ENCODE measurements at places on chromosomes 4 and X.
A peak's percentile ranks its signal among the peaks of the same experiment; 100 is the strongest.

- DNase-seq: no peak
Measured at GRCh38 chr4:82201303-82201702, 172.5 kb downstream of the HNRNPD start.

DNA sequence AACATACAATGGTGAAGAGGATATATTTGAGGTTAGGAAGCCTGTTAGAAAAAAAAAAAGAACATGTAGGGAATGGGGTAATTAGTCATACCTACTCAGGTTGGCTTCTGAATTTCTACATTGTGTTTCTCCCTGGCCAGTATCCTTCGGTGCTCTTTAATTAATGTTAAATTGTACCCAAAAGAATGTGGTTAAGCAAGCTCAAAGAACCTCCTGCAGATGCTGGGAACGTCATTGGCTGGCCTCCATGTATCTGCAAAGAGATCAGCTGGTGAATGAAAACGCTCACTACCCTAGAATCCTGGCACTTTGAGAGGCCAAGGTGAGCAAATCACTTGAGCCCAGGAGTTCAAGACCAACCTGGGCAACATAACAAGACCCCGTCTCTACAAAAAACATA, 942.3 kb upstream of the PRKX start:
- no peak for DNase-seq

DNA sequence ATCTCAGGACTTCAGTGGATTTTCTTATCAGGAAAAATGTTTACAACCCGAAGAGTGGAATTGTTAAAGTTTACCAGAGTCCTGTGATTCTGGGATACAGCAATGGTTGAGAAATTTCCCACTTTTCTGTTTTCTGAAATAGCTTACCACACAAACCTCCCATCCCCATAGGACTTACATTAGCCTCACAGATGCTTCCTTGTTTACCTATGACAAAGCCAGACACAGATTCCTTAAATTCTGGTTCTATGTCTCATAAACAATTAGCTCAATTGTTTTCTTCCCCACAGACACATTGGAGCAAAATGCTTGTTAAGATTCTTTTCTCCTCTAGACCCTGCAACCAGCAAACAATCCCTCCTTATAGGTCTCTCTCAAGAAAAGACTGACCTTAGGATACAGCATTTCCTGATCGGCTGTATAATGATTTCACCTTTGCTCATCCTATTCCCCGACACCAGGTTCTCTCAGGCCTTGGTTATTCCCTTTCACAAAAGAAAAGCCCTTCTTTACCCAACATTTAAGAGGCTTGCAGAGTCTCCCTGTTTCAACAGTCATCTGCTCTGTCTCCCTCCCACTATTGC, 886.2 kb downstream of the ARAP2 start:
- no peak for DNase-seq

DNA sequence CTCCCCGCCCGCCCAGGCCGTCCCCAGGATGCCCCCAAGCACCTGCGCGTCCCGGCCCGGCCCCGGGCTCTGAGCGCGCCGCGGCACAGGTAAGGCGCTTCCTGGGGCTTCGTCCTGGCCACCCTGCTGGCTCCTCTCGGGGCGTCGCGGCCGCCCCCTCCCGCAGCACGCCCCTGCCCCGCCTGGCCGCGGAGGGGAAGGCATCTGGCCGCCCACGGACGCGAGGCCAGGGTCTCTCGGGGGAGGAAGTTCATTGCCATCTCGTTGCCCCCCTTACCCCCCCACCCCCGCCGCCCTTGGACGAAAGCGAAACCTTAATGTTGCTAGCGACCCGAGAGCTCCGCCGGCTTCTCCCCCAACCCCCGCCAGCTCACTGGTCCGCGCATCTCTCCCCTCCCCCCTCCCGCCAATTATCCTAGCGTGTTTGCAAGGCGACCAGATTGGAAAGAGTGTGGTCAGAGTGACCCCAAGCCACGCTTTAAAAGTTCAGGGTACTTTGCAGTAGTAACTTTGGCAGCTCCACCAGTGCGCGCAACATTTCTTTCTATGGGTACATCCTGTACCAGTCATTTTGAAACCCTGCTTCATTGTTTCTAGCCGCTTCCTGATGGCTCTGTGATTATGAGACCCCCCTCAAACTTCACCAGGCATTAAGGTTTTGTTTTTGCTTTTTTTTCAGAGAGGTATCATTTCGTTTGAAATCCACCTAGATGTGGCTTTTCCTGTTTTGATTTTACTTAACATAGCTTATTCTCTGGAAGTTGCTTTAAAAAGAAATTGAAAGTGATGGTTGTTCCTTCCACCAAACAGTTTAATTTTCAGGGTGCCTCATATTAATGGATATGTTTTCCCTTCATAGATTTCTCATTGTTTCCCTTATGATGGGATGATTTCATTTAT, 626 bp downstream of the TBC1D1 start:
- DNase-seq: peak; percentile 60

GRCh38 chr4:25879991-25880651, 17.3 kb upstream of the SEL1L3 start:
- no peak for DNase-seq

DNA sequence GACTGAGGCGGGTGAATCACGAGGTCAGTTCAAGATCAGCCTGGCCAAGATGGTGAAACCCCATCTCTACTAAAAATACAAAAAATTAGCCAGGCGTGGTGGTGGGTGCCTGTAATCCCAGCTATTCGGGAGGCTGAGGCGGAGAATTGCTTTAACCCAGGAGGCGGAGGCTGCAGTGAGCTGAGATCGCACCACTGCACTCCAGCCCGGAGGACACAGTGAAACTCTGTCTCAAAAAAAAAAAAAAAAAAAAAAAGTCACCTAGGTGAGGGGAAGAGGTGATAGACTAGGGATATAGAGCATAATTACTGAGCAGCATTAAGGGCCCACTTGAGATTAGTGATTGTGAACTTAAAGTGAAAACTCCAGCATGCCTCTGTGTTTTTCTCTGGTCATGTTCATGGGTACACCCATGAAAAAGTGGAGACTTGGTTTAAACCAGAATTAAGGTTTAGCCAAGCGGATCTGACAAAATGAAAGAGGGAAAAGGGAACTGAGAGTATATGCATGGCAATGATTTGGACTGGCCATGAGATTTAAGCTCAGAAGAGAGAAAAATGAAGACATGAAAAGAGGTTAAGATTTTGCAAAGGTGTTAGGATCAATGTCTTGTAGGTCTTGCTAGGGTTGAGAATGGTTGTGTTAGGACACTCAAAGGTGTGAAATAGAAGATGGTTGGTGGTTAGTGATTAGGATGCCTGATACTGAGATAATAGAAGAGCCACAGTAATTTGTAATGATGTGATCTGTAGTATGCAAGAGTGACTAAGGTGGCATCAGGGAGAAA, 105.0 kb downstream of the RAB28 start:
- no peak for DNase-seq

- no peak for DNase-seq
Measured at GRCh38 chr4:153260553-153261300, 56.5 kb downstream of the TRIM2 start.

- no peak for DNase-seq
Measured at GRCh38 chr4:139560406-139561104, 4.5 kb upstream of the SETD7 start.

- no peak for DNase-seq
Measured at GRCh38 chr4:138404251-138404650, 162.1 kb upstream of the SLC7A11 start.

- no peak for DNase-seq
Measured at GRCh38 chrX:142204522-142205433, at the start of gene MAGEC2. Gene MAGEC2, minus strand, starts transcription at chrX:142205290. Its CDS starts 1,303 bp downstream, at chrX:142203987.

- DNase-seq: no peak
Measured at GRCh38 chrX:16853537-16853936, 16.6 kb downstream of the RBBP7 start.

GRCh38 chrX:39690541-39691415, 407.0 kb downstream of the BCOR start:
- DNase-seq: no peak

DNA sequence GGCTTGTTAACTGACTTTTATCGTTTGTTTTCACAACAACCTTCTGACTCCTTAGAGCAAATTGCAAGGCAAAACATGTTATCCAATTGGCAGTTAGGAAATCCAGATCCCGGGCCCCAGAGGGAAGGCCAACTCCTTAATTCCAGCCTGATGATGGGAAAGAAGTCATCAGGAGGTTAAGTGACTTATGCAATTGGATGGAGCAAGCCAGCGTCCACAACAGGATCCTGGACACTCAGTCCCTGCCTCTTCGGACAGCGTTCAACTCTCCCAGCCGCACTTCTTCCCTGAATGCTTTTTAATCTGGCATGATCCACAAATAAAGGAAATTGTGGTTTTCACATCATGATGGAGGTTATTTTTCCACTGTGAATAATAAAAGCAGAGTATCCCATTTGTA, 310.1 kb downstream of the RAB28 start:
- DNase-seq: no peak

GRCh38 chr4:61500883-61501282, 300.8 kb downstream of the ADGRL3 start:
- DNase-seq: no peak

GRCh38 chrX:15874672-15875071, 20.1 kb upstream of the AP1S2 start:
- DNase-seq: no peak

GRCh38 chr4:10164877-10165283, 48.3 kb upstream of the WDR1 start:
- no peak for DNase-seq

DNA sequence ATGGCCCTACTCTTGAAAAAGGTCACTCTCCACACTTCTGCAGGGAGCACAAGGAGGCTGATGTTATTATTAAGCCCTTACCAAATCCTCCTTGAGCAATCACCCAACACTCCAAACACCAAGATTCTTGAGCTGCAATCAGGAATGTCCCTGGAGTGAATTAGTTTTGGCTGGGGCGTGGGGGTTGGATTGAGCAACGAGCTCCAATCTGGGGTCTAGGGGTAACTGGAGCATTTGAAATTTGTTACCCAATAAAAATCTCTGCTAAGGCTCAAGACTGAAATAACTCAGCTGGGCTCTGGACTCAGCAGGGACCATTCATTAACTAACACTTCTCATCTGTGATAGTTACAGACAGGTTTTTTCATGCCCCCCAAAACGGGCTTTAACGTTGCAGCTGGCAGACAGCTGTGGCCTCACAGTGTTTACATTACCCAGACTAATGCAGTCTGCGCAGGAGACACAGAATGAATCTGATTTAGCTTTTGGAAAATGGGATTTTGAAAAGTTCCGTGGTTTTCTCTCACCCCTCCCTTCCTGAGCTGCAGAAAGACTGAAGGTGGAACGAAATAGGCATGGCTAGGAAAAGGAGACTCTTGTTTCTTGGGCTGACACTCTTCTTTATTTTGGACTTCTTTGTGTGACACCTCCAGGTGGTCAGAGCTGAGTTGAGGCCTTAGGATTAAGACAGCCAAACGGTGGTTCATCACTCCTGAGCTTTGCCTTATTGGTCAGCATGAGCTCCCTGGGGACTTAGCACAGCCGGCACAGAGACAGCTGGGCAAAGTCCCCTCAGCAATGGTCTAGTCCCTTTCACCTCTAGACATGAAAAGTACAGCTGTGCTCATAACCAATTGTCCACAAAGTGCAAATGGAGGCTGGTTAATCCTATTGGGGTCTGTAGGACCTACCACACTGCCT, 26.6 kb downstream of the PLAC1 start:
- DNase-seq: no peak

DNA sequence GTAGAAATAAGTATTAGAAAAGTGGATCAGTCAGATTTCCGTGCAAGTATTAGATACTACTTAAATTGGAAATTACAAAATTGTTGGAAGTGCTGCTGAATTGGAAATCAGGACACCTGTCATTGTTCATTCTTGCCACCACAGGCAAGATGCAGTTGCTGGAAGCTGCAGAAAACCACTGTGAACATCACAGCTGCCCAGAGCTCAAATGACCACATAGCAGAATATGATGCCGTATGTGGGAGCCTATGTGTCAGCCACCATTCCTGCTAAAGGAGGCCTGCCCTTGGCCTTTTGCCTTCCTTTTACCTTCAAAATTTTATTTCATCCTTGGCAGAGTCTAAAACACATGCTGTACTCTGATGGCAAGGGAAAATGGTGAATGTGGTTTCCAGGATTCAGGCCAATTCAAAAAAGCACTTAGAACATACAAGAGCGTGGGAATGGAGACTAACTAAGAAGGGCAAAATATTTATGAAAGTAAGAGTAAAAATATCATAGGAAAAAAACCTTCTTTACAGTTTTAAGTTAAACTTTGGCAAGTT, 1005.5 kb upstream of the GRID2 start:
- DNase-seq: no peak

DNA sequence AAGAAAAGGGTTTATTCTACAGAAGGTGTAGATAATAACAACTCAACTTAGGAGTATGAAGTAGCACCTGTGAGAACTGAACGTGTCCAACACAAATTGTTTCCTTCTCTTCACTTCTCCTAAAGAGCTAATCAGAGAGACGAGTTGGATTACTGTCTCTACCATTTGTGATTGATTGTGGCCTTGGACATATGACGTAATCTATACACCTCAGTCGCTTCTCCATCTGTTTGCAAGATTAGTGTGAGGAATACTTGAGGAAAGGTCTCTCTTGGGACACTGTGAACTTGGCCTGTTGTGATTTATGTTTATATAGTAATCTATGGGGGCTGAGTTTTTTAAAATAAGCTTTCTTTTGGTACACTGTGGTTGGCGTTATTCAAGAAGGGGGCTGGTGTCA, 182.0 kb downstream of the ZNF330 start:
- DNase-seq: no peak

GRCh38 chr4:187307131-187307530, 583.5 kb upstream of the FAT1 start:
- no peak for DNase-seq

GRCh38 chr4:56701644-56702043, 20.5 kb upstream of the HOPX start:
- DNase-seq: no peak

GRCh38 chr4:128565565-128566186, 243.8 kb upstream of the JADE1 start:
- DNase-seq: no peak

- no peak for DNase-seq
Measured at GRCh38 chr4:185237175-185237574, 27.8 kb downstream of the SNX25 start.

GRCh38 chrX:80139564-80139963, 125.0 kb downstream of the TBX22 start:
- no peak for DNase-seq

DNA sequence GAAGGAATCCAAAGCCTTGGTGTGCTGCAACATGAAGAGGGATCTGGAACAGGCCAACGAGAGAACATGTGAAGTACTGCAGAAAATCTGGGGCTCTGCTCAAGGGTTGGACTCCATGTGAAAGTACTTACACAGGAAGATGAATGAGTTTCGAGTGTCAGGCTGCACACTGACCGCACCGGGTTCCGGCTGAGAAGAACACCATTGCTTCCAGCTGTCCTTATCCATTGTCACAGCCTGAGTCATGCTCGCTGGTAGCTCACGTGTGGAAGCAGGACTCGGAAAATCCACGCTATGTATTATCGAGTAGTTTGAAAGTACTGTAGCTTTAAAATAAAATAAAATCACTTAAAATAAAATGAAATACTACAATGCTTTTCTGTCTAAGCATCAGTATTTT, 50.4 kb upstream of the TBL1X start:
- DNase-seq: no peak

DNA sequence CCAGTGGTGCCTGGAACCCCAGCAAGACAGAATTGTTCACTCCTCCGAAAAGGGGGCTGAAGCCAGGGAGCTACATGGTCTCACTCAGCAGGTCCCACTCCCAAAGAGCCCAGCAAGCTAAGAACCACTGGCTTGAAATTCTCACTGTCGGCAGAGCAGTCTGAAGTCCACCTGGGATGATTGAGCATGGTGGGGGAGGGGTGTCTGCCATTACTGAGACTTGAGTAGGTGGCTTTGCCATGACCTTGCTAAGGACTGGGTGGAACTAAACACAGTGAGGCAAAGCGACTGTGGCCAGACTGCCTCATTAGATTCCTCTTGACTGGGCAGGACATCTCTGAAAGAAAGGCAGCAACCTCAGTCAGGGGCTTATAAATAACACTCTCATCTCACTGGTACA, 122.6 kb upstream of the ZC4H2 start:
- DNase-seq: no peak

Measured in activated naive CD4-positive, alpha-beta T cell treated with anti-CD3 and anti-CD28 coated beads, Interleukin-2, amount 50 U/mL, for 16 hours (primary cell).